Lower leg skin (tissue), 4 donors: ENCODE measurements at places on chromosomes 5 and 9.

DNA sequence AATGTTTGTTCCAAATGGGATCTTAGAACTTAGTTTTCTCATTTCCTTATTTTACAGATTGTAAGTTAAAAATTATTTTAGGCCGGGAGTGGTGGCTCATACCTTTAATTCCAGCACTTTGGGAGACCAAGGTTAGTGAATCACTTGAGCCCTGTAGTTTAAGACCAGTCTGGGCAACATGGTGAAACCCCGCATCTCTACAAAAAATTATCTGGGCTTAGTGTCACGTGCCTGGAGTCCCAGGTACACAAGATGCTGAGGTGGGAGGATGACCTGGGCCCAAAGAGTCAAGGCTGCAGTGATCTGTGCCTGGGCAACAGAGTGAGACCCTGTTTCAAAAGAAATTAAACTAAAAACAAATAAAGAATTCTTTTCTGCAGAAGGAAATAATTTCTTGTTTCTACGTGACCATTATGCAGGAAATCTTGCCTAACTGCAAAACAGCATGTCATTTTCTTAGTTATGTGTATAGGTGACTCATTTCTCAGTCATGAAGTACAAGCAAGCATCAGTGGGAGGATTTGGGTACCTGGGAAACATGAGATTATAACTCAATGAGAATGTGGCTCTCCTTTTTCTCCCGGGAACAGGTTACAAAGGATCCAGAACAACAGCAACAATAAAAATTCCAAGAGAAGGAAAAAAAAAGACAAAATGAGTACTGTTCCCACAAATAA is 375.1 kb upstream of the ST8SIA4 start:
- DNase-seq, result no peak

GRCh38 chr5:77311214-77311571 is 100.7 kb downstream of the PDE8B start:
- no peak for DNase-seq

DNA sequence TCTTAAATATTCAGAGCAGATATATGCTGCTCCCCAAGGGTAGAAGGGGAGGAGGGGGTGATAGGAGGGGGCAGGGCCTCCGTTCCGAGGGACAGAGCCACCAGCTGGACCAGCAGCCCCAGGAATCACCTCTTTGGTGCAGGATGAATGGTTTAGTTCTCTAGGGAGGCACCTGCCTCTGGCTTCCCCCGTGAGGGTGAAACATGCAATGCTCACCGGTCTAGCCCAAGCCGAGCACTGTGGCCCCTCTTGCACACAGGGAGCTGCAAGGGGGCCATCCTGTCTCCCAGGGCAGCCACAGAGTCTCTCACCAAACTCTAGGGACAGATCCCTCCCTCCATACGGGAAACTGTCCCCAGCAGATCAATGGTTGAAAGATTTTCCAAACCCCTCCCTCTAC is 163.7 kb downstream of the DAB2IP start:
- DNase-seq, result no peak

- DNase-seq, result no peak
These were observed 22.7 kb downstream of the RCL1 start for GRCh38 chr9:4815381-4815956.

- DNase-seq, result no peak
These were observed 118.7 kb downstream of the AUH start for GRCh38 chr9:91243029-91243428.

DNA sequence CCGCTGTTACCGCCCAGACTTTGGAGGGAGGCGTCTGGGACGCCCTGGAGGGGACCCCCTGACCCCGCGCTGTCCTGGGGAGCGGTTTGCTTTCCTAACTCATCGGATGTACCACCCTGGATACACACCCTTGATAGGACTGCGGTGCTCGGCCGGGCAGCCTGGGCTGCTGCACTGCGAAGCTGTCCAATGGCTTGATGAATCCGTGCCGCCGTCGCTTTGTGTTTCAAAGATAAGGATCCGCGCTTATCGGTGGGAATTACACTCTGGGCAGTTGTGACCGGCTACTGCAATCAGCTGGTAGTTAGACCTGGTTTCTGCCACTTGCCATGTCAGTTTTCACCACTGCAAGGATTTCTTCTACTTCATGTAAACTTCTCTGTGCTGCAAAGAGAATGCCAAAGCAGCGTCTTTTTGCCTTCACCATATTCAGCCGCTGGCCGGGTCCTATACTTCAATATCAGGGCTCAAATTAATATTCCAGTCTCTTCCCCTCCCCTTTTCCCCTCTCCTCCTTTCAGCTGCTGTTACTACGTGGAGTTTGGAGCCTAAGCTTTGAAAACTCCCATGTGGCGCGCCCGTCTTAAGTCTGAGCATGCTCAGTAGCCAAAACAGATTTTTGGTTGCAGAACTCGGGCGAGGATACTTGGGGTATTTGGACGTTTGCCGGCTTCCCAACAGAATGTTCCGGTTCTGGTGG is 727 bp downstream of the SMAD5 start:
- peak; percentile 90 for DNase-seq

DNA sequence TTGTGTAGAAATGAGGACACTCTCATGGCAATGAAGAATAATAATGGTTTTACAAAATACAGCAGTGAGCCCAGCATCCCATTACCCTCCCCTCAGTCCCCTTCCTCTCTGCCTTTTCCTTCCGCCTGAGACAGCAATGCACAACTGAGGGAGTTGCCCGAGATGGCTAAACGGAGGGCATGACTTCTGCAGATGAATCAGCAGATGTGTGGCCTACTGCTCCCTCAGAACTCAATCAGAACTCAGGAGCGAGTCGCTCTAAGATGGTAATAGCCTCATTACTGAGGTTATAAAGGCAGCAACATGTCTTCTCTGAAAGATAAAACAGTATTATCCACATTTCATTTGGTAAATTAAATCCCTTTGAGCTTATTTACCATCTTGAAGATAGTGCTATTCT is 326.6 kb downstream of the ENC1 start:
- DNase-seq, result no peak
